HFFc6 (cell line): ENCODE measurements at places on chromosomes 5 and 9. TPM values are rescaled to one million over a fixed set of nuclear protein-coding genes. Genes with fewer than 3 reads are reported as not detected.

DNA sequence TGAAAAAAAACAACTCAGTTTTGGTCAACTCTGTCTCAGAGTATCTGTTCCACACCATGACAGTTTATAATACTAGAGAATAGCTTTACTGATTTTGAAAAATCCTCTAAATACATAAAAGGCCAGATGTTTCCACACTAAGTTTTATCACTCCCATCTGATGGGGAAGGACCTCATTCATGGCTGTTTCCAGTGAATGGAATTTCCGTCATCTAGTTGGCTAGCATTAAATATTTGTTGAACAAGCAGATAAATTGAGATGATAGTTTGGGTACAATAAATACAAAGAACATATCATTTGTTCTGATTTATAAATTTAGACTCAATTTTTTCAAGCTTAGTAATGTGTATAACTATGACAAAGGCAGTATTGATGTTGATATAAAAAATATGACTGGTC is 408.5 kb downstream of the PTPRD start:
- no peak for DNase-seq

GRCh38 chr5:73288803-73289720 is 116.1 kb downstream of the TMEM174 start:
- no peak for DNase-seq

DNA sequence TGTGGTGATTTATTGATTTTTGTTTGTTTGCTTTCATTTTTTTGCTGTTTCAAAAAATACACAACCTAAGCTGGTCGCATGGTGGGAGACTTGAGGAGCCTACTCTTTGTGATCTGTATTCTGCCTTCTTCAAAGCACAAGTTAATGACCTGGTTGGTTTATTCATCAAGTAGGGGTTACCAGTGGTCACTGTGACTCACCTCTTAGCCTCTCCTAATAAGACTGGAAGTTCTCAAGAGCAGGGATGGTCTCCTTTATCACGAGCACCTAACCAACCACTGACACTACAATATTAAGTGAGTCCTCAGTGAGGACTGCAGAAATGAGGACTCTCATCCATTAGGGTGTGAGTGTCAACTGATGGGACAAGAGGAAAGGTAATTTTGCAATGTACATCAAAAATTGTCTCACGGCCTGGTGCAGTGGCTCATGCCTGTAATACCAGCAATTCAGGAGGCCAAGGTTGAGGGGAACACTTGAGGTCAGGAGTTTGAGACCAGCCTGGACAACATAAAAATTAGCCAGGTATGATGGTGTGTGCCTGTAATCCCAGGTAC is 13.6 kb upstream of the MTMR12 start:
- DNase-seq: peak; percentile 69

- no peak for DNase-seq
Measured at GRCh38 chr9:131282688-131283422, 6.5 kb upstream of the FAM78A start.

DNA sequence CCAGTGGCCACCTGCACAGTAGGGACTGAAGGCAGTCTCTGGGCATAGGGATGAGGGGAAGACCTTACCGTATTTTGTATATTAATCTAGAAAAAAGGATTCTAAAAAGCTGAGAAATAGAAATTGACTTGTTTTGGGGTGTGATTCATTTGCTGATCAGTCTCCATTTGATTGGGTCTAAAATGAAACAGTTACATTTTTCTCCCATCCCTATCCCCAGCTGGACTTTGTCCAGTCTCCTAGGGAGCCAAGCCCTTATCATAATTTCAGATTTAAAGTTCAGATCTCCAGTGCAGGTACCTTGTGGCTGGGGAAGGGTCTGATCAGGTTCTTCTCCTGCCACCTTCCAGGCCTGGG is 240.8 kb downstream of the FANCC start:
- no peak for DNase-seq

GABRB2 gene
- total RNA-seq: not detected in 3 replicates

GRCh38 chr5:145739843-145740242 is 95.3 kb downstream of the PRELID2 start:
- DNase-seq: no peak

SPACA9 gene
- total RNA-seq: 6.7 to 7.1 TPM (median 6.8 TPM) in 3 replicates

DNA sequence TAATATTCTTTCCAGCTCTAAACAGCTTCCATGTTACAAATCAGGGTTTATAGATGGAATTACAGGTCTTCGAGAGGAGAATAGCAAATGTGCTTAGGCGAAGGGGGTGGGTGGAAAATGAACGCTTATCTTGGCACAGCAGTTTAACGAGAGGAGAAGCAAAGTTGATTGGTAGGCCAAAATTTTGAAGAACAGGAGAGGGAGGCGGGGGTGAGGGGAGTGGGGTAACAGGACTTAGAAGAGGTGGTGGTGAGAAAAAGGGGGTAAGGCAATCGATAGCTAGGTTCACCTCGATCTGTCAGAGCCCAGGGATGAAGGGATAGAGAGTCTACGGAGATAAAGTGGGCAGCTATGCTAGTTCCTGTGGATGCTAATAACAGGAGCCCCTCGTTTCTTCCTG is 764 bp downstream of the ANKRA2 start:
- DNase-seq: no peak

DOLK gene
- total RNA-seq: 29.1 to 33.5 TPM (median 32.3 TPM) in 3 replicates

GRCh38 chr9:2524601-2525000 is 97.0 kb upstream of the VLDLR start:
- DNase-seq: no peak

DNA sequence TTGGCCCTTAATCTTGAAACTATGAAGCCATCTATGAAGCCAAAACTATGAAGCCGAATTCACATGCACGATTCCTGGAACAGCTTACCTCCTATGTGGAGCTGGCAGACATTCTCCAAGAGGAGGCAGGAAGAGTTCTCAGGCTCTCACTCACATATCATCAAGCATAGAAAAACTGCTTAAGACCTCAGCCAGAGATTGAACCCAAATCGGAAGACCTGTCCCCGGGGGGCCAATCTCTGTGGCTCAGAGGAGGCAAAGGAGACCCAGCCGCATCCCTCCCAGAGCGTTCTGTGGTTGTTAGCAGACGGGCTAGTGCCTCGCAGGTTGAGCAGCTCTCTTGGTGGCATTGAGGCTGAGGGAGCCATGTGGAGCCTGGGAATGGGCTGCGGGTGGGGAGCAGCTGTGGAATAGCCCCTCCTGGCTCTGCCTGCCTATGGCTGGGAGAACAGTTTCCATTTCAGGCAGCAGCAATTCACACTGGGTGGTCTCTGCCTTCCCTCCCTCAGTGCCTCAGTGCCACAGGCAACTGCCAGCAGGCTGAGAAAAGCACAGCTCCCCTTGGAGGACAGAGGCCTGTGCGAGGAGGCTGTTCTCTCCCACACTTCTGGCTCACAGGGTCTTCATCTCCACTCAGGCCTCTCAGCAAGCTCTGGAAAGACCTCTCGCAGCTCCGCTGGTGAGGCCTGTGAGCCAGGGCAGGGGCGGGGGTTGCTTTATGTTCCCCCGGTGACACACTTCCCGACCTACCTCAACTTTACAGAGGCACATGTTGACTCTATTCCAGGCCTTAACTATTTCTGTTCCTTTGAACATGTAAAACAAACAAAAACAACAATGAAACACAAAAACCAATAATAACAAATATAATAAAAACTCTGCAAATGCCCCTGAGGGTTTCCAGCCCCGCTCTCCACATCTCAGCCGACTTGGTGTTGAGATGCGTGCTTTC is 17.4 kb upstream of the TMEM174 start:
- DNase-seq: no peak

DNA sequence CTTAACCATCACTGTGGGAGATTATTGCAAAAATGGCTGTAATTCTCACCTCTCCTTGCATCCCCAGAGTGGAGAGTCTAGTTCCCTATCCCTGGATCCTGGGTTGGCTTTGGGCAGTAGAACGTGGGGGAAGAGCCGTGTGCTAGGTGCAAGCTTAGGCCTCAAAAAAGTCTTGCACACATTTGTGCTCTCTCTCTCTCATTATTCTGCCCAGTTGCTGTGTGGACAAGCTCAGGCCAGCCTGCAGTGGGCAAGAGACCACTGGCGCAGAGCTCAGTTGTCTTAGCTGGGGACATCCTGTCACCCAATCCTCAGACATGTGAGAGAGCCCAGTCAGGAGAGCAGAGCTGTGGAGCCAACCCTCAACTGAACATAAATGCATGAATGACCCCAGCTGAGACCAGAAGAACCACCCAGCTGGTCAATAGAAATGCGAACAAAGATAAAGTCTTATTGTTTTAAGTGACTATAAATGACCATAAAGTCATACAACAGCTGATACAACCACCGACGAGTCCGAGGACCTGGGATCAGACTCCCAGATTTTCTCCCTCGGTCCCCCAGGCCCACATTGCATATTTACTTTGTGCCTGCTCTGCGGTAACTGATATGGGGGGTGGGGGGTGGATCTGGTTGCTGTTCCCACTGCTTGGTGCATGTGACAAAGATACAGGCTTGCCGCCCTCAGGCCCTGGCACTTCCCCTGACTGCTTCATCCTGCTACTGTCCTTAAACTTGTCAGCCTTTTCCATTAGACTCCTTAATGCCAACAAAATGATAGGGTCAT is 166.4 kb upstream of the MVB12B start:
- no peak for DNase-seq

- DNase-seq: no peak
Measured at GRCh38 chr5:107310181-107310580, 360.6 kb downstream of the EFNA5 start.

GARIN3 gene
- not detected in 3 replicates for total RNA-seq

DNA sequence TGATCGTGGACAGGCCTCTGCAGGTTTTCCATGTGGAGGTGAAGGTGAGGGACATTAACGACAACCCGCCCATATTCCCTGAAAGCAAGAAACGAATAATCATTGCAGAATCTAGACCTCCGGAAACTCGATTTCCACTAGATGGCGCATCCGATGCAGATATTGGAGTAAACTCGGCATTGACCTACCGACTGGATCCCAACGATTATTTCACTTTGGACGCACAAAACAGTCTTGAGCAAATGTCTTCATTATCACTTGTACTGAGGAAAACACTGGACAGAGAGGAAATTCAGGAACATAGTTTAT is 621 bp downstream of the PCDHA13 start:
- DNase-seq: no peak

FCN1 gene
- total RNA-seq: not detected in 3 replicates

DNA sequence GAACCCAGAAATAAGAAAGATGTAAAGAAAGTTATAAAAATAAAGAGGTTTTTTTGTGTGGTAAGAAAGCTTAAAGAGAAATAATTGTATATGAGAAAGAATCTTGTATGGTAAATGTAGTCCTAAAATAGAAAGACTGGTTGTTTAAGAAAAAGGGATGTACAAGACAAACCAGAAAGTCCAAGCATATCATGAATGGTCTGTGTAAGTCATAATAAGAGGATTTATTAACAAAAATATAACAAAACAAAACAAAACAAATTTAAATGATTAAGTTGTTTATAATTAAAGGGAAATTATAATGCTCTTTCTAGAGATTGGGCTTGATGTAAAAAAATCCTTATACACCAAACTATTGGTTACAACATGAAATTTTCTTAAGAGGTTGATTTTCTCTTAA is 590.4 kb upstream of the PTGER4 start:
- DNase-seq: no peak
